ENCODE measurements at places on chromosomes 4 and X.

GRCh38 chr4:114512595-114513295 is 85.9 kb upstream of the UGT8 start:
- DNase-seq, result no peak

GRCh38 chr4:75232546-75232945 is 281.7 kb downstream of the RCHY1 start:
- DNase-seq, result no peak

GRCh38 chr4:44235897-44236296 is 212.7 kb downstream of the KCTD8 start:
- no peak for DNase-seq

DNA sequence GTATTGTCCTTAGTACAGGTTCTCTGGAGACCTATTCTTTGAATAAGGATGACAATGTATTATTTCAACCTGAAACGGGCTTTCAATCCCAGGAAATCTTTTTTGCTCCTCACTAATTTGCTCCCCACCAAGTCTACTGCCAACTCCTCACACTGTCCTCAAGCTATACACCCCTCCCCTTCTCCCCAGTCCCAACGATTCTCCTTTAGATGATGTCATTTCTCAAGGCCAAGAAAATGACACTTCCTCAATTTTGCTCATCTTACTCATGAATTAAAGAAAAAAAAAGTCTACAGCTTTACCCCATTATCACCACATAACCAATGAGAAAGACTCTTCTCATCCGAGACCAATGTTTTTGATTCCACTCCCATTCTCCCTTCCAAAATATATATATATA is 20.6 kb downstream of the AP1S2 start:
- no peak for DNase-seq

- no peak for DNase-seq
These were observed 290.6 kb upstream of the TAPT1 start for GRCh38 chr4:16516796-16517439.

DNA sequence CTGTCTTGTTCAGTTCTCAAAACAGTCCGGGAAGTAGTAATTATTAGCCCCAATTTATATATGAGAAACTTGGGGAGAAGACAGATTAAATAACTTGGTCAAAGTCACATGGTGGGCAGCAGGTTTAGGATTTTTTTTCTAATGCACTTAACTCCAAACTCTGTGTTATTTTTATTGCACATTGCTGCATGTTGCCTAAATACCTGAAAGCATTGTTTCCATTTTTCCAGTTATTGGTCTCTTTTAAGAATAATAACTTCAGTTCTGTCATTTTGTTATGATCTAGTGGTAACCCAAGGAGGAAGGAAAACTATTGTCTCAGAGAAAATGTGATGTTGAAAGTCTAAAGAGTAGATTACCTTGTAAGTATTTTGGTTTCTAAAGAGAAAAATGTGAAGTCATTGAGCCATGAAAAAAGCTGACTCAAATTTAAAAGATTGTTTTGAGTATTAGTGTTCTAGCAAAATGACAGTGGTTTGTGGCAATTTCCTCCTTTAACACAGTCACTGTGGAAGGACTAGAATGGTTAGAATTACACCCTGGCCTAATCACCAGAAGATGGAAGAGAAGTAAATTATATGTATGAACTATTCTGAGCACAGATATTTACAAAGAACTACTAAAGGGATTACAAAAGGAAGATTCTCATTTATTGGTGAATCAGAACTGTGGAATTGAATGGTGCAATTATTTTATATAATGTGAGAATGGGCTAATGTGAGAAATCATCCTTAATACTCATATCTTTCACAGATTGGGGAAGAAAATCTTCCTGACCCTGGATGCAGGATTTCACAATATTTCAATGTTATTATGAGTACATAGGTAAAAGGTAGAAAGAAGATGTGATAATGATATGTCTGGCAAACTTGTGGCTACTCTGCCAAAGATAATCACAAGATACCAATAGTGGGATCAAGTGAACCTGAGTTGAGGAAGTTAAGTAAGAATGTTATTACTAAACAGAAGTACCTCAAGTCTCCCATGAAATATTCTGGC is 21.7 kb upstream of the CXCL8 start:
- DNase-seq, result no peak

GRCh38 chr4:184126800-184127199 is 90.9 kb downstream of the ENPP6 start:
- DNase-seq, result no peak

DNA sequence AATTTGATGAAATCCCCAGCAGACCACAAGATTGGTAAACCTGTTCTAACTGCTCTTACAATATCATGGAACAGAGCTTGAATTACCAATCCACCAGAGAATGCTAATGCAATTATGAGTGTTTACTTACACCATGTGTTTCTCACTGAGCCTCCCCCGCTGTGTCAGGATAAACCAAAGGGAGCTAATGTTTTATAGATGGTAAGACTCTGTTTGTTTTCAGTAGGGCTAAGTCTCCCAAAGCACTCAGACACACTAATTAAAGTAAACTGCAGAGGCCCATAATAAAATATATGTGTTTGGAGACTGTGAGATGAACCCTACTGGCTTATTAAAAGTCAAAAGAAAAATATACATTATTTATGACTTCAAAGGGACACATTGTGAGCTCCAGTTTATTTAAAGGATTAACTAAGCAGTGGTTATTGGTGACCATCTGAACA is 261.7 kb upstream of the FAM241A start:
- DNase-seq, result no peak

DNA sequence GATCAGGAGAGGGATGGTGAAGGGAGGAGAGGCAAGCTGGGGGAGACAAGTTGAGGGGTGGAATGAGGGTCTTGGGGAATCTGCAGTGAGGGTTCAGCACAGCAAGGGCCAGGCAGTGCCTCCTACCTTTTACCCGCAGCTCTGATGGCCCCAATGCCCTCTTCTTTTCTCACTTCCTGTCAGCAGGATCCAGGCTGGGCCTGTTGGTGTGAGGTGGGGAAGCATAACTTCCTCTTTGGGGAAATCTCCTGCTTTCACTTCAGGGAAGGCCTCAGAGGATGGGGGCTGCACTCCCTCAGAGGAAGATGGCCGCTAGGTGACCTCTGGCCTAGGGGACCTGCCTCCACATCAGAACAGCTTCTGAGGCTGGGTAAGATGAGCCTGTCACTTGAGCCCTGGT is 36.5 kb downstream of the EFNB1 start:
- DNase-seq, result no peak

GRCh38 chrX:51334276-51334675 is 1.7 kb downstream of the NUDT10 start:
- no peak for DNase-seq

DNA sequence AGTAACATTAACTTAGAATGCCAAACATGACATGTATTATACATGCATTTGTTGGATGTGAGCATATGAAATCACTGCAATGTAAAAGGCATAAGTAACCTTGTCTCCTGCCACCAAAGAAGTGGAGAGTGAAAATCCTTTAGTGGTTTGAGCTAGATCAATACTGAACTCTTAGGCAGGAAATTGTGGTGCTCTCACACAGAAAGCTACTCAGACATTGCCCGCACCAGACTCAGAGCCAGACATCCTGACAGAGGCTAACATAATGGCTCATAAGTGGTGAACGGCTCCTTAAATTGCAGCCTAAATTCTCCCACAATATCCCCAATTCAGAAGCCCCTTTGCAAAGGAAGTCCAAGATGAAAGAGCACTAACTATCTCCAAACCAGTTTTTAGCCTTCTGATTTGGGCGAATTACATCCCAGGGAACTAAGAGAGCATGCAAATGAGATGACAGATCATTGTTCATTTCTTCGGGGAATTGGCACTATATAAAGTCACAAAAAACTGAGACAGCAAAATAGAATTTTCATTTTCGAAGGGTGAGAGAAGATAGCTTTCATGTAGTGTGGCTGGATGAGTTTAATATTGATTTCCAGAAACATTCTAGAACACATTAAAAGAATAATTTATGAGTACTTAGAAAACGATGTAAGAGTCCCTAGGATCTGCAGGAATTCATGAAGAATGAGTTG is 233.6 kb upstream of the RPS6KA3 start:
- no peak for DNase-seq

GRCh38 chr4:55272589-55272988 is 73.5 kb upstream of the SRD5A3 start:
- DNase-seq, result no peak

DNA sequence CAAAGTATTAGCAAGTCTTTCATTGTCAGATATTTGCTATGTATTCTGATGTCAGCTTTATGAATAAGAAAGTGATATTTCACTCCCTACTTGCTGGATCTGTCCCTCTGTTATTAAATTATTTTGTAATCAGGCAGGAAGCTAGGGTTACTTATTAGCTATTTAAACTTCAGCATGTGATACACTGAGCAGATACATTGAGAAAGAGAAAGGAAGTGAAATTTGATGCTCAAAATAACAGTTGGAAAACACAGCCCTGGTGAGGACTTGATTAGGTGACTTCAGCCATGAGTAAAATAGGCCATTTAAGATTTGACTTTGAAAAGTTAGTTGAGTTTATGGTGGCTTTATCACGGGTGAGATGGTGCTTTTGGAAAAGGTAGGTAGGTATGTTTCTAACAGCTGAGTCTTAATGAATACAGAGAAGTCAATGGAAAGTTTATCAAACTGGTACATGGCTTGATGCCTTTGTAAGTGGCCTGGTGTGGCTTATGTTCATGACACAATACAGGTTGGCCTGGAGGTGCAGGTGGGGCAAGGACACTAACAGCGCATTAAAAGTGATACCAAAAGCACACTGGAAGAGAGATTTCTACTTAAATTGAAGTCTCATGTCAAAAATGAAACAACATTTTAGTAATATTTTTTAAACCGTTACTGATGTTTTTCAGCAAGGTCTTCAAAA is 321.2 kb upstream of the SPOCK3 start:
- DNase-seq, result no peak

DNA sequence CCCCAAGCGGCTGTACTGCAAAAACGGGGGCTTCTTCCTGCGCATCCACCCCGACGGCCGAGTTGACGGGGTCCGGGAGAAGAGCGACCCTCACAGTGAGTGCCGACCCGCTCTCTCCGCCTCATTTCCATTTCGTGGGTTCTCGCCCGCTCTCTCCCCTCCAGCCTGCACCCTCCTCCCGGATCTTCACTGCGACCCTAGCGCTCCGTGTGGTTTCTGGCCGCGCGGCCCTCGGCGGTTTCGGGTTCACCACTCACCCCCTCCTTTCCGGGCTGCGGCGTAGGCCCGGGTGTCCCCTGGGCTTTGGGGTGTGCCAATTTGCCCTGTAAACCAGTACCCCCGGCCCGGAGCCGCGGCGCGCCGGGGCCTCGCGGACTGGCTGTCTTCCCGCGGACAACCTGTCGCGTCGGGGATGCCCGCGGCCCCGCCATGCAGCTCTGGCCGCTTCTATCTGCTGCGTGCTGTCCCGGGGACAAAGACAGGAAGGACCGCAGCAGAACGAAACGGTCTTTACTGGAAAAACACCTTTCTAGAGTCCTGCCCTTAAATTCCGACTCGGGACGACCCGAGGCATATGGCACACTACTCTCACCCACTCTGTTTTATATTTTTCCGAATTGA is 737 bp downstream of the FGF2 start:
- peak; percentile 4 for DNase-seq

DNA sequence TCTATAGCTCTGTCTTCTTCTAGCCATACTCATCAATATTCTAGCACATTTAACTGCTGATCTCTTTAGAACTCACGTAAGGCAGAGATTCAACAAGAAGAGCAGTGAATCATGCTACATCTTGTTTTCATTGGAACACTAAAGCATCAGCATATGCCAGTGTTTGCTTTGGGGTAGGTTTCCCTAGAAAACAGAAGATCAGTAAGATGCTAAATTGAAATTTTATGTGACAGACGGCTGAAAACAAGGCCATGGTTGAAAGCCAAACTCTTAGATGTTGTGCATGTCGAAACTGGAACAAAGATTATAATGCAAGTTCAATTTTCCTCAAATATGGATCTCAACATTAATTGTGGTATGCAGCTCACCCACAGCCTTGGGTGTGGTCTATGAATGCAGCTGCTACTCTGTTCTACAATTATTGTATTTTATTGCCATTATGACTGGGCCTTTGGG is 107.6 kb downstream of the PDLIM5 start:
- no peak for DNase-seq

- DNase-seq, result no peak
These were observed 965 bp downstream of the PPA2 start for GRCh38 chr4:105472871-105473323.

DNA sequence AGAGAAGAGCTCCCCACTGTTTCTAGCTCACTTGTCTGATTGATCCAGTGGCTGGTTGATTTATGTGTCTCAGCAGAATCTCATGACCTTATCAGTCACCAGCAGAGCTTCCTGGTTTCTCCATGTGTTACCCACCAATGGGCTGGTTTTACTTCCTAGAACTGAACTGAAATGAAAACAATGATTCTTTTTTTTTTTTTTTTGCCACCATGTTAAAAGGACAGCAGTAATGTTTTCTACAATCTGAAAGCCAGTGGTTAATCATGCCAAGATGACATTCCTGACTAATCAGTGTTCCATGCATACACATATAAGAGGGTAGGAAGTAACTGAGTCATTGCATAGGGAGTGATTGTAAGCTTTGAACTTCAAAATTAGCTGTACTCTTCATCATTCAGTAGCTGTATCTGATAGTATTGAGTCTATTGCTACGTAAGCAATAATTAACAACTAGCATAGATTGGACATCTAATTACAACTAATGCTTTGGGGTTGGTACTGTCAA is 67.7 kb downstream of the SLC4A4 start:
- DNase-seq, result no peak

DNA sequence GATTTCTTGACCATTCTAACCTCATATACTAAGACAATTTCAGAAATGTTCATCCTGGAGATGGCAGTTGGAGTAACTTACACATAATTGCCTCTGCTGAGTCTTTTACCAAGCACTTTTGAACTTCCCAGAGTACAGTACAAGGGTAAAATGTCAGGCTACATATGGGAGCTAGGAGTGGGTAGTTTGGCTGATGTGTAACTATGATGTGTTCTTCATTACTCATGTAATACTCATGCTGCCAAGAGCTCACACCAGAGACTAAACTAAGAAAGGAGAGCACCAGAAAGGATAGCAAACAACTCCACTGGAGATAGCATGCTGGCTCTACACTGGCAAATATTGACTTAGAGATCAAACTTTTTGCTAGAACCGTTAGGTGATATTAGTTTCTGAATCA is 194.0 kb downstream of the PDGFRA start:
- DNase-seq, result no peak

GRCh38 chr4:25090516-25090915 is 59.8 kb upstream of the LGI2 start:
- no peak for DNase-seq

- DNase-seq, result no peak
These were observed 92.0 kb upstream of the BMPR1B start for GRCh38 chr4:94665500-94666404.

DNA sequence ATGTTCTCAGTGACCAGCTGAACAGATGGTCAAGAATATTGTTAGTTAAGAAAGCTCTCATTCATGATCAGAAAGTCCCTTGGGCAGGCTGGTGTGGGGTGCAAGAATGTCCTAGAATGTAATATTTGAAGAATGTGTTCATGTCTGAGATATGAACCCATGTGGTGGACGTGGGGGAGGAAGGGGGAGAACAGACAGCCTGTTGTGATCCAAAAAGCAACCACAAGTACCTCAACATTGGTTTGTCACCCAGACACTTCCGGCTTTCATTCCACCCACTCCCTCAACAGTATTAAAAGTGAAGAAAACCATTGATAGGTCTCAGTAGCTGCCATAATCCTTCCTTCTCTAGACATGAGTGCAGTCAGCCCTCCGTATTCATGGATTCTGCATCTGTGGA is 82.2 kb downstream of the MAML3 start:
- DNase-seq, result peak; percentile 65
